ENCODE measurements at places on chromosomes 12 and 14.

GRCh38 chr12:25817166-25817565 lies 141.3 kb upstream of the RASSF8 start:
- DNase-seq = no peak

GRCh38 chr14:96508900-96509299 lies 6.7 kb downstream of the PAPOLA start:
- no peak for DNase-seq

DNA sequence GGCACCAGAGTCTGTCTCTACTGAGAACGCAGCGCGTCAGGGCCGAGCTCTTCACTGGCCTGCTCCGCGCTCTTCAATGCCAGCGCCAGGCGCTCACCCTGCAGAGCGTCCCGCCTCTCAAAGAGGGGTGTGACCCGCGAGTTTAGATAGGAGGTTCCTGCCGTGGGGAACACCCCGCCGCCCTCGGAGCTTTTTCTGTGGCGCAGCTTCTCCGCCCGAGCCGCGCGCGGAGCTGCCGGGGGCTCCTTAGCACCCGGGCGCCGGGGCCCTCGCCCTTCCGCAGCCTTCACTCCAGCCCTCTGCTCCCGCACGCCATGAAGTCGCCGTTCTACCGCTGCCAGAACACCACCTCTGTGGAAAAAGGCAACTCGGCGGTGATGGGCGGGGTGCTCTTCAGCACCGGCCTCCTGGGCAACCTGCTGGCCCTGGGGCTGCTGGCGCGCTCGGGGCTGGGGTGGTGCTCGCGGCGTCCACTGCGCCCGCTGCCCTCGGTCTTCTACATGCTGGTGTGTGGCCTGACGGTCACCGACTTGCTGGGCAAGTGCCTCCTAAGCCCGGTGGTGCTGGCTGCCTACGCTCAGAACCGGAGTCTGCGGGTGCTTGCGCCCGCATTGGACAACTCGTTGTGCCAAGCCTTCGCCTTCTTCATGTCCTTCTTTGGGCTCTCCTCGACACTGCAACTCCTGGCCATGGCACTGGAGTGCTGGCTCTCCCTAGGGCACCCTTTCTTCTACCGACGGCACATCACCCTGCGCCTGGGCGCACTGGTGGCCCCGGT lies at the start of gene PTGDR:
TSS of gene PTGDR (plus strand) at position 198 of the 778 bp plus-strand sequence. CDS start at position 315, 117 bp downstream.
- DNase-seq = peak; percentile 43

- no peak for DNase-seq
Measured at GRCh38 chr14:96095058-96095457, 55.9 kb downstream of the C14orf132 start.

DNA sequence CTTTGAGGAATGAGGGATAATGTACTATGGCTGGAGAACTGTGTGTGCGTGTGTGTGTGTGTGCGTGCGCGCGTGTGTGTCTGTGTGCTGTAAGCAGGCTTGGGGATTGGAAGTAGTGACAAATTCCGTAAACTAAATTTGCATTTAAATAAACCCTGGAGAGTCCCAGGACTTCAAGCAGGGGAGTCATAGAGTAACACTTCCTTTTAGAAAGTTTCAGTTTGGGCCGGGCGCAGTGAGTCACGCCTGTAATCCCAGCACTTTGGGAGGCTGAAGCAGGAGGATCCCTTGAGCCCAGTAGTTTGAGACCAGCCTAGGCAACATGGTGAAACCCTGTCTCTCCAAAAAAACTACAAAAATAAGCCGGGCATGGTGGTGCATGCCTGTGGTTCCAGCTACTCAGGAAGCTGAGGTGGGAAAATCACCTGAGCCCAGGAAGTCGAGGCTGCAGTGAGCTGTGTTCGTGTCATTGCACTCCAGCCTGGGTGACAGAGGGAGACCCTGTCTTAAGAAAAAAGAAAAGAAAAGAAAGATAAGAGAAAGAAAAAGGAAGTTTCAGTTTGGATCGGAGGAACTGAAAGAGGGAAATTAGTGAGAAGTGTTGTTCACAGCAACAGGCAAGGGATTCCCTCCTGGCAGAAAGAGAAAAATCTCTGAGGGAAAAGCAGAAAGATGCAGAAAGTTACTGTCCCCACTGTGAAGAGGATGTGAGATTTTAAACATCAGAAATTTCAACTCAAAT lies 222.7 kb upstream of the SOX5 start:
- DNase-seq = no peak

DNA sequence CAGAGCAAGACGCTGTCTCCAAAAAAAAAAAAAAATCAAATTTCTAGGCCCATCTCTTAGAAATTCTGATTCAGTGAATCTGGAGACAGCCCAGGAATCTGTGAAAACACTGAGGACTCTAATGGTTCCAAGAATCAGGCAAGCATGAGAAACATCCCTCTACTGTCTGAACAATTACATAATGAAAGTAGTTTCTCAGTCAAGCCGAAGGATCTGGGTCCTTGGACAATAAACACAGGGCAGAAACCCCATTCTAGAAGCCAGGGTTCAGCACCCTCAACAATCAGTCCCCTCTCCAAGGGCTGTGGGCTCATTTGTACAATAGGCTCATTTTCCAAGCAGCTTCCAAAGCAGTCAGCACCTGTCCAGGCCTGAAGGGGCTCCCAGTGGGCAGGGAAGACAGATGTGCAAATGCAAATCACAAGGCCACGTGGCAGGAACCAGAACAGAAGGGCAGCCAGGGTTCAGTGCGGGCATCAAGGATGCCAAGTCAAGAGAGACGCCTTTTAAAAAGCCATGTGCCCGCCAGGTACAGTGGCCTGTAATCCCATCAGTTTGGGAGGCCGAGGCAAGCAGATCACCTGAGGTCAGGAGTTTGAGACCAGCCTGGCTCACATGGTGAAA lies 96.1 kb downstream of the KSR2 start:
- DNase-seq = no peak

DNA sequence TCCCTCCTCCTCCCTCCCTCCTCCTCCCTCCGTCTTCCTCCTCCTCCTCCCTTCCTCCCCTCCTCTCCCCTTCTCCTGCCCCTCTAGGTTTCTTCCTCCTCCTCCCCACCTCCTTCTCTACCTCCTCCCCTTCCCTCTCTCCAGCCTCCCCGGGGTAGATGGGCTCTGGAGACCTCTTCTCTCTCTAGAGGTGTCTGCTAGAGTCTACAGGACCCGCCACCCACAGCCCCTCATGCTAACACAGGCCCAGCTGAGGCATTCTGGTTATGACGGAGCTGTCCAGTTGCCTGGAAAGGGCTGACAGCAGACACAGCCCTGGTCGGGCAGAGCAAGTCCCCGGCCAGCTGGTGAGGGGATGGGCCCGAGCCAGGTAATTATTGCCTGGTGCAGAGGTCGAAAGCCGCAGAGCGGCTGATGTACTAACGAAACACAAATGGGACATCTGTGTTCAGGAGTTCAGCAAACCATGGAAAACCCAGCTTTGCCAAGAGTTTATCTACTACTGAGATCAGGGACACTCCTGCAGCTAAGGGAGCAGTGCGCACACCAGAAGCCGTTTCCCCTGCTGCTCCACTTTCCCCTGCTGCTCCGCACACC lies 96.2 kb downstream of the PAPOLA start:
- DNase-seq = no peak

GRCh38 chr12:66648033-66648735 lies 30.7 kb downstream of the GRIP1 start:
- no peak for DNase-seq

GRCh38 chr14:64409126-64409920 lies 21.2 kb downstream of the MTHFD1 start:
- no peak for DNase-seq

- no peak for DNase-seq
Measured at GRCh38 chr14:72783741-72784140, 110.2 kb downstream of the DPF3 start.

DNA sequence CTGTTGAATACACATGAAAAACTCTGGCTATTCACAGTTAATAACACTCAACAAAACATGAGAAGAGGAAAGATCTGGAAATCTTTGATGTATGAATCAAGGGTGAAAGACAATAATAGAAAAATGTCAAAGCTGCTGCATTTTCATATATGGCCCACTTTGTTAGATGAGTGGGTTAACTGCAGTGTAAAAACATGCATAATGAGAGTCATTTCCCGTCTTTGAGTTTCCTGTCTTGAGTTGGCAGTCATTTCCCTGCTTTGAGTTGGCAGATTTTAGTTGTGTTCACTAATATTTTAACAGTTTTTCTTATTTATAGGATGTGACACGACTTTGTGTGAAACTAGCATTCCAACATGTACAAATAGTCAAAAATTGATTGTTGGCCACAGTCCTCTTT lies 87.9 kb upstream of the PTPRQ start:
- DNase-seq = no peak

DNA sequence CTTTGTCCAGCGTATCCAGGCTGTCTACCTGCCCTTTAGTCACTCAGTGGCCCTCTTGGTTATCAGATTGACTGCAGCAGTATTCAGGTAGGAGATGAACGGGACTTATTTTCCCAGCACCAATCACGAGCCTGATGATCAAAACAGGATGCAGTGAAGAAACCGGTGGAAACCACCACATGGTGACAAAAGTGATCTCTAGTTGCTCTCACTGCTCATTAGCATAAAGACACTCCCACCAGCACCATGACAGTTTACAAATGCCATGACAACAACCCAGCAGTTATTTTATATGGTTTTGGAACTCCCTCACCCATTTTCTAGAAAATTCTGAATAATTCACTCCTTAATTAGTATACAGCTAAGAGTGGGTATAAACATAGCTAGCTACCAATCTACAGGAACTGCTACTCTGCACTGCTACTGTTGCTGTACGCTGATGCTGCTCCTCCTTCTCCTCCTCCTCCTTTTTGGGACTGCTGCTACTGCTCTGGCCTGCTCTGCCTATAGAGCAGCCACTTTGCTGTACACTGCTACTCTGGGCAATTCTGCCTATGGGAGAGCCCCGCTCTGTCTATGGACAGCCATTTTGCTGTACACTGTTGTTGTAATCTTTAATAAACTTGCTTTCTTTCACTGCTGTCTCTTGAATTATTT lies 142.5 kb upstream of the SSTR1 start:
- DNase-seq = no peak

DNA sequence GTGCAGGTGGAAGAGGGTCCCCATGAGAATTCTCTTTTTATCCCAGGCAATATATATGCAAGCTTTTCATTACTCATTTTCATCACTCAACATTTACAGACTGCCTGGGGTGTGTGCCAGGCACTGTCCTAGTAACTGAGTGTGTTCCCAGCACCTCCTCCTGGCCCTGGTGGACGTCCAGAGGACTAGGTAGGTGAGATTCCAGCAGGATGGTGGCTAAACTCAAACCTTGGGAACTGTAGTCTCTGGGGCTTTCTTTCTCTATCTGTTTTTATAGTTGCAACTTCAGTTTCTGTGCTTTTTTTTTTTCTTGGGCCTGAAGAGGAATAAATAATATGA lies 63.8 kb downstream of the SUSD6 start:
- DNase-seq = no peak

GRCh38 chr14:102737402-102738372 lies 39.6 kb upstream of the TRAF3 start:
- DNase-seq = no peak

DNA sequence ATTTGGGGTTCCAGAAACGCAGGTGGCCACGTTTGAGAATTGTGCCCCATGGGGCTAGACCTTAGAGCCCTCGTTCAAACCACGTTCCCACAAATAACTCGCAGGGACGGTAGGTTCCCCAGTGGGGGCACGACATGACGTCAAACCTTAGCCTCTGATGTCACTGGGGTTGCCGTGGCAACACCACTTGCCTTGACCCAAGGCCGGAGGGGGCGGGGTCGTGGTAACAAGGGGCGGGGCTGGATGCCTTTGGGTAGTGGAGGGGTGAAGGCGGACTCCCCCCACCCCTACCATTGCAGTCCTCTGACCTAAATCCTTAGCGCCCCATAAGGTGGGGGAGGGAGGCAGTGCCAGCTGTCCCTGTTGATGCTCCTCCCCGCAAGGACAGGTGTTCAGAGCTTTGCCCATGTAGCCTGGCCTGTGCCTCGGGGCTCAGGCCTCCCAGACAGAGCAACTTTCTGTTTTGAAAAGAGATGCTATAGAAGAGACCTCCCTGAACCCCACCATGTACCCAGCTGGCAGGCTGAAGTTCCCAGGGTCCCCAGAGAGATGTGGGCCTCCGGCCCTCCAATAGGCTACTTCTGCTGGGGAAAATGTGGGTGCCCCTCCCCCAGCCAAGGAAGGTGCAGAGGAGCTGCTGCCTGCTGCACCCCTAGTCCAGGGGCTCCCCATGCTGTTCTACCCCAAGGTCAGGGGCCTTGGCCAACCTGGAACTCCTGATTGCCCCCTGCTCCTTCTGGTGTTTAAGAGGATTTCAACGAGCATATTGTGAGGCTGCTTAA lies 1.9 kb downstream of the FAM222A start:
- no peak for DNase-seq

GRCh38 chr12:119235197-119235751 lies 56.5 kb downstream of the HSPB8 start:
- no peak for DNase-seq

GRCh38 chr12:108457006-108457733 lies 57.9 kb upstream of the FICD start:
- peak; percentile 23 for DNase-seq

DNA sequence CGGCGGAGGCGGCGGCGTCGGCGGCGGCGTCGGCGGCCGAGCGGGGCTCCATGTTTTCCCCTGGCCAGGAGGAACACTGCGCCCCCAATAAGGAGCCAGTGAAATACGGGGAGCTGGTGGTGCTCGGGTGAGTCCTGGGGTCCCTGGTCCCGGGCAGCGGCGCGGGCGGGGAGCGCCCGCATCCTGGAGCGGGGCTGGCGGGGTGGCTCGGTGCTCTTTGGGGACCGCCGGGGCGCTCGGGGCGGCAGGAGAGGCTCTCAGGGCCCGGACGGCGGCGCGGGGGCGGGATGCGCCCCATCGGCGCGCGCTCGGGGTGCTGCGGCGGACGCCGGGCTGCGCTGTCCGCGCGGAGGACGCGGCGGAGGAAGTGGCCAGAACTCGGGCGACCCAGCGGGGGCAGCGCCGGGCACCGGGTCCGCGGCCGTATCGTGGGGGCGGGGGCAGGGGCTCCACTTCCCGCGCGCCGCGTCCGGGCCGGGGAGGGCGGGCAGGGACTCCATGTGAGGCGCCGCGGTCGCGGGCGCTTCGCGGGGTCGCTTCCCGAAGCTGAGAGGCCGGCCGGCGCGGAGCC lies 485 bp downstream of the PELI2 start:
- peak; percentile 38 for DNase-seq

- DNase-seq = peak; percentile 62
Measured at GRCh38 chr14:96249029-96249428, 7.0 kb upstream of the BDKRB1 start.

- DNase-seq = no peak
Measured at GRCh38 chr12:56749359-56749758, 2.8 kb downstream of the PRIM1 start.

GRCh38 chr14:53855574-53855973 lies 101.1 kb downstream of the BMP4 start:
- no peak for DNase-seq
